ENCODE measurements at places on chromosomes 2 and 18. TPM values are rescaled to one million over a fixed set of nuclear protein-coding genes. Genes with fewer than 3 reads are reported as not detected.

Gene CYP27C1
- total RNA-seq = not detected

Gene ASB18
- not detected for total RNA-seq

Gene MRPL33
- 57.4 TPM for total RNA-seq

Gene RGPD3
- total RNA-seq = not detected

Gene OSBPL1A
- total RNA-seq = 2.7 TPM

Gene POTEC
- total RNA-seq = not detected

Gene SULT1C2
- total RNA-seq = not detected

Gene LYPD6
- not detected for total RNA-seq

Gene HJURP
- total RNA-seq = 127 TPM

Gene NT5C1B
- not detected for total RNA-seq

Gene FHL2
- total RNA-seq = 1.8 TPM

Gene KIF1A
- 8.4 TPM for total RNA-seq

Gene PLCD4
- 0.19 TPM for total RNA-seq

Gene IWS1
- 52.5 TPM for total RNA-seq

Gene MTCL1
- 0.31 TPM for total RNA-seq

Gene NRBP1
- 63.3 TPM for total RNA-seq

Gene EPHA4
- 1.3 TPM for total RNA-seq

Gene DUSP2
- total RNA-seq = 463 TPM

Gene DSG1
- total RNA-seq = not detected

Gene SLC23A3
- total RNA-seq = 0.95 TPM

Gene PROKR1
- total RNA-seq = not detected

Gene OXER1
- total RNA-seq = 0.14 TPM

Gene TET3
- total RNA-seq = 14.4 TPM

Gene CCBE1
- total RNA-seq = not detected

Gene HAT1
- 77.2 TPM for total RNA-seq

Gene DPYSL5
- 0.07 TPM for total RNA-seq
